ENCODE measurements at places on chromosomes 4 and X.

DNA sequence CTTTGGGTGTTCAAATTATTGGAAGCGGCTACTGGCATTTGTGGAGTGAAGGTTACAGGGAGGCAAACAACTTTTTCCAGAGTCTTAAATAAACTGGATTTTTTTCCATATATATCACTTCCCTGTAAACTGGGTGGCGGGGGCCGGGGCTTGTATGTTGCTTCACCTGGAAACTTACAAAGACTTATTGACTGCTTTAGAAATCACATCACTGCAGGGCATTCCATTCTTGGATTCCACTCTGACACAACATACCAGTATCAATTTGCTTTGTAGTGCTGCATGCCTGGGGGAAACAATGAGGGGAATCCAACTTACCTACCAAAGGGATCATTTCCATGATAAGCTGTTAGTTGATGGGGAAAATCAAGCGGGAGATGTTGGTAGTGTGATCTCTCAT lies 21.7 kb upstream of the FAM156A start:
- no peak for DNase-seq

DNA sequence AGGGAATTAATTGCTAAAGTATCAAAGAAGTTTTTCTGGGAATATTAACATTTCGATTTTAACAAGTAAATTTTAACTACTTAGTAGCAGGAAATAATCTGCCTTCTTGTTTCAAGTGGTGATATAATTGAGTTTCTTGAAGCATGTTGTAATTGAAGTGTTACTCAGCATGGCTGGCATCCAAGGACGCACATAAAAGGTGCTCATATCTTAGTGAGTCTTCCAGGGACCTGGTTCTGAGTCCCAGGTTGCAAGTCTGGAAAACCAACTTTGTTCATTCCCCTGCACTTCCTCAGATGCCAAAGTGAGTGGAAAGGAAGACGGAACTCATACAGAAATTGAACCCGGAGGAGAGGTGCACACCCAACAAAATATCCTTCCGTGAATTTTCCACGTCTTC lies 399.6 kb downstream of the NLGN4X start:
- DNase-seq = no peak

DNA sequence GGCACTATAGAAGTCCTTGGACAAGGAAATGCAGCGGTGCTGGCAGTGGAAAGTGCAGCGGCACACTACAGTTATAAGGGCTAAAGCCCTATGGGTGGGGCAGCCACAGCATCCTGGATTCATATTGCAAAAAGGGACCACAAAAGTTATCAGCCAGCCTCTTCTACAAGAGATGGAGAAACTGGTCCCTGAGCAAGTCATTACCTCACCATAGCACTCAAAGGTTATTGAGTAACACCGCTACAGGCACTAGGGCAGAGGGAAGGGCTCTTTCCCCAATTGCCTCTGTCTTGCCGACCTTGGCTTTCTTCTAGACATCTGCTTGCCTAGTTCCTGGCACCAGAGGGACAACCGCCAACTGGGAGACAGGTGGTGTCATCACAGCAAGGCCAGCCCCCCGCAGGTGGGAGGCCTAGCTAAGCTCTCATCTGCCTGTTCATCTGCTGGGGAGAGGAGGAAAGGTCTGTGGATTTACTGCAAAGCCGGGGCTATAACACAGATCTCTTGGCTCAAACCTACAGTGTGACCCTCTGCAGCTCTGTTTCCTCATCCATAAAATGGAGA lies 600.0 kb downstream of the BCOR start:
- no peak for DNase-seq

DNA sequence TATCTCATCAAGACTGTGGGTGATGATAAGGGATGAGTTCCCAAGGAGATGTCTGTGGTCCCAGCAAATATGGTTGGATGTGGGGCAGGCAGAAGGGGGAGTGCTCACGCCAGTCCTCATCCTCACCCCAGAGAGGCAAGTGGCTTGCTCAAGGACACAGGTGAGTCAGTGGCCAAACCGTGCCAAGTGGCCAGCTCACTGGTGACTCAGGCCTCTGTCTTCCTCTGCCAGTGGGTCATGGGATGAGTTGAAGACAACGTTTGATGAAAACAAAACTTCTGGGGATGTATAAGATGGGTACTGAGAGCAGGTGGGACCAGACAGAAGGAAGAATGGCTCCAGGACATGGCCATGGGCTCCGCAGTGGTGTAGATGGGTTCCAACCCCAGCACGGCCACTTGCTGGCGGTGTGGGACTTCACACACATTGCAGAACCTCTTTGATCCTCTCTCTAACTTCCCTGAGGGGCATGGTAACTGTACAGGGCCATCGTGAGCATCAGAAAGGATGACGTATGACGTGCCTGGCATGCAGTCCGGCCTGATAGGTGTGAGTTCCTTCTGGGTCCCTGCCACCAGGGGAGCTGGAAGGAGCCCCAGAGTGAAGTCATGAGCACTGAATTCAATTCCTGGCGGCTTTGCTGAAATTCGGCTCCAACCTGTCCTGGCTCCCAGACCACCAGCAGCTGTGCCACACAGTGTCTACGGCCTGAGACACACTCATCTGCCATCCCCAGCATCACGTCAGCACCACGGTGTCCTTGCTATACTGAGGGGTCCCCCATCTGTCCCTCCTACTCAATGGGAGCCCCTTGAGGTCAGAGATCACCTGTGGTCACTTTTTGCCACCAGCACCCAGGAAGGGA lies 41.3 kb upstream of the GPR78 start:
- no peak for DNase-seq

DNA sequence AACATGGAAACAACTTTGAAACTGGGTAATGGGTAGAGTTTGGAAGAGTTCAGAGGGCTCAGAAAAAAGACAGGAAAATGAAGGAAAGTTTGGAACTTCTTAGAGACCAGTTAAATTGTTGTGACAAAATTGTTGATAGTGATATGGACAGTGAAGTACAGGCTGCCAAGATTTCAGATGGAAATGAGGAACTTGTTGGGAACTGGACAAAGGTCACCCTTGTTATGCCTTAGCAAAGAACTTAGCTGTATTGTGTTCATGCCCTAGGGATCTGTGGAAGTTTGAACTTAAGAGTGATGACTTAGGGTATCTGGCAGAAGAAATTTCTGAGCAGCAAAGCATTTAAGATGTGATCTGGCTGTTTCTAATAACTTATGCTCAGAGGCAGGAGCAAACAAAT lies 5.1 kb upstream of the ARL13A start:
- no peak for DNase-seq

GRCh38 chr4:170591076-170591475 lies 501.3 kb upstream of the AADAT start:
- no peak for DNase-seq

DNA sequence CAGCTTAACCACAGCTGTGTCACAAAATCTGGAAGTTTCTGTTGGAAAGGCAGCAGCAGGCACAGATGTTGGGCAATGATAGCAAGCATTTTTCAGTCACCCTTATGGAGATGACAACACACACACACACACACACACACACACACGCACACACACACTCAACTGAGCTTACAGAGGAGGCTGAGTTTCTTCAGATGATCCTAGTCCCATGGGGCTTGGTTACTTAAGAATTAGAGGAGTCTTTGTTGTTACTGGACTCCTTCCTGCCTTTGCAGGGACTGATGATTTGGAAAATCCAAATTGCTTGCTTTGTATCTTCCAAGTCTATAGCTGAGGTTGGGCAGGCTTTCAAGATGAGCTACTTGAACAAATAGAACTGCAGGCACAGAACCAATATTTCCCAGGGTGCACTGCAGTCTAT lies 740.1 kb upstream of the PITX2 start:
- no peak for DNase-seq

- no peak for DNase-seq
Measured at GRCh38 chr4:154004016-154004415, 215.1 kb upstream of the SFRP2 start.

- no peak for DNase-seq
Measured at GRCh38 chr4:16893141-16893651, 5.2 kb downstream of the LDB2 start.

GRCh38 chr4:41620594-41621256 lies 82.8 kb downstream of the LIMCH1 start:
- DNase-seq = no peak

GRCh38 chrX:72122621-72123337 lies 8.9 kb downstream of the RTL5 start:
- no peak for DNase-seq

DNA sequence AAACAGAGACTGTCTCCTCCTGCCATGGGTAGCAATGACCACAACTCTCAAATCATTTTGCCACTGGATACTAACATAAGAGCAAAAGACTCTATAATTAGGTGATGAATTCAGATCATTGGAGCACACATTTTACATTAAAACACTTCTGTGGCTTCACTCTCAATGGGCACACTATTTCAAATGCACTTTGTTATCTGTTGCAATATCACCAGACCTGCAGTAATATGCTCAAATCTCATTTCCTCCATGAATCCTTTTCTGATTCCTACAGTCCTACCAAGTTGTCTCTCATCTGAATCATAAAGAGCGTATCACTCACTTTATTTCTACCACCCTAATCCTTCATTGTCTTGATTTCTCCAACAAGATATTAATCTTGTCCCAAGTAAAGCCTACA lies 302.8 kb downstream of the KCNIP4 start:
- DNase-seq = no peak

GRCh38 chr4:52846502-52846901 lies 15.6 kb upstream of the RASL11B start:
- DNase-seq = no peak

- DNase-seq = no peak
Measured at GRCh38 chr4:87179751-87180150, 40.7 kb downstream of the KLHL8 start.

DNA sequence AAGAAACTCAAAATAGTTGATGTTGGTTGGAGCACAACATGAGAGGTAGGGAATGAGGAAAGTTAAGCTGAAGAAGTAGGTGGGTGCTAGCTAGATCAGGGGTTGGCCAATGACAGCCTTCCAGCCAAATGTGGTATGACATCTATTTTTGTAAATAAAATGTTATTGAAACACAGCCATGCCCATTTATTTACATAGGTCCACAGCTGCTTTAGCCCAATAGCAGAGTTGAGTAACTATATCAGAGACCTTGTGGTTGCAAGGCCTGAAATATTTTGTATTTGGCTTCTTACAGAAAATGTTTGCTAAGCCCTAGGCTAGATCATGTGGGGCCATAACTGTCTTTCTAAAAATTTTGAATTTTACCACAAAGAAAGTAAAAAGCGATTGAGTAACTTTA lies 234.9 kb upstream of the CTSO start:
- no peak for DNase-seq

GRCh38 chr4:80452768-80453167 lies 117.2 kb downstream of the CFAP299 start:
- no peak for DNase-seq

DNA sequence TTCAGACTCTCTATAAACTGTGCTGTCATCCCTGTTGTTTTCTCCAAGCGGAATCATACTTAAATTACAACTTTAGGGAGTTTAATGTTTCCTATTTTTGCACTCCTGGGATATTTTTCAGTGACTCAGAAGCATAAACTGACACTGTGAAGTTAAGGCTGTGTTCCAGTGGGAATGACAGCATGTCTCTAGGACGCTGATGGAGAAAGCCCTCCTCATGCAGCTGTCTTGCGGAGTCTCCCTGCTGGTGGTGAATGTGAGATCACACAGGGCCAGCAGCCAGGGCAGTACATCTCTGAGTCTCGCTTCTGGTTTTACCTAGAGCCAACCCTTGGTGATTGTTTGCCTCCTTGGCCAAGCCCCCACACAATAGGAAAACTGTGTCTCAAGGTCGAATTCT lies 53.3 kb downstream of the NFKB1 start:
- DNase-seq = peak; percentile 50

- no peak for DNase-seq
Measured at GRCh38 chrX:13360146-13360545, 40.3 kb upstream of the ATXN3L start.

DNA sequence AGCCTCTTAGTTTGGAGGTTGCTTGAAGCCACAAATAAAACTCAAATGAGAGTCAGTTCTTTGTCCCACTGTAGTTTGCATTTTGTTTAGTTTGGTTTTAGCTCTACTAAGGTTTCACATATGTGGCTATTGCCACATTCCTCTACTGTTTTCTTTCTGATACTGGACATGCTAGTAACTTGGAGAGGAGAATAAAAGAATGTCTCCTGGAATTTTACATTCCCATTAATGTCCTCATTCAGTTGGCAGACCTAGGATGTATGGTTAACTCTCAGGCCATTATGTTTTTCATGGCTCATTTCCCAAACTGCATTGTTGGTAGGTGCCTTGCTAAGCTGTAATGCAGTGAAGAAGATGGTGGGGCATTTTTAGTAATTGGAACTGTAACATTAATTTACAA lies 29.9 kb downstream of the UPRT start:
- no peak for DNase-seq

- DNase-seq = no peak
Measured at GRCh38 chr4:74715706-74716435, 78.5 kb downstream of the BTC start.

DNA sequence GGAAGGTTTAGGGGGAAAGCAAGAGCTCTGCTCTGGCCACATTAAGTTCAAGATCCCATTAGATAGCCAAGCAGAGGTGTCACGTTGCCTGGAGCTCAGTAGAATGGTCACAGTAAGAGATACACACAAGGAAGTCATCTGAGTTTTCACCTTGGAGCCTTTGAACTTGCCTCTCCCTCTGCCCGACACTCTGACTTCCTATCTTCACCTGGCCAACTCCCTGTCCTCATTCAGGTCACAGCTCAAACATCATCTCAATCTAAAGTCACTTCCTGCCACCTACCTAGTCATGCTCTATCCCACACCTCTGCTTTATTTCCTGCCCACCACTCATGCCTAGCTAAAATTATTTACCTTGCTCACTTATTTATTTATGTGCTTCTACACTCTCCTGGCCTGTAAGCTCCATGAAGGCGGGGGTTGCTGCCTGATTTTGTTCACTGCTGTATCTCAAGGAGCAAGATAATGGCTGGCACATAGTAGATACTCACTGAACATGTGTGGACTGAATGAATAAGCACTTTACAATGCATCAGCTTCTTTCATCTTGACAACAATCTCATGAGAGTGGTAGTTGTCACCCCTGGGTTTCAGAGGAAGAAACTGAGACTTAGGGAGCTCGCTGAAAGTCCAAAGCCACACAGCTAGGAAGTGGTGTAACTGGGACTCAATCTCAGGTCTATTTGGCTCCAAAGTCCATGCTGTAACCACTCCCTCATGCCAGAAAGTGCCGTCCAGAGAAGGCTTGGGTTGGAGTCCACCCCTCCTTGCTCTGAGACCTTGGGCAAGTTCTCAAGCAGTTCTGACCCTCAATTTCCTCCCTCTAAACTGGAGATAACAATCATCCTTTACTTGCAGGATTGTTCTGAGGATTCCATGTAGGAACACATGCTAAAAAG lies 40.3 kb downstream of the EFNB1 start:
- DNase-seq = no peak

- DNase-seq = peak; percentile 65
Measured at GRCh38 chr4:117560329-117560728, 474.0 kb upstream of the NDST3 start.
